Right atrium auricular region (tissue), 2 donors: ENCODE measurements at places on chromosomes 4 and X. TPM values are rescaled to one million over a fixed set of nuclear protein-coding genes. Genes with fewer than 3 reads are reported as not detected.

GRCh38 chrX:41332005-41332404 is 2.0 kb upstream of the DDX3X start:
- DNase-seq, result no peak

- DNase-seq, result no peak
Observed at GRCh38 chr4:81826335-81826734, 354.6 kb upstream of the RASGEF1B start.

DNA sequence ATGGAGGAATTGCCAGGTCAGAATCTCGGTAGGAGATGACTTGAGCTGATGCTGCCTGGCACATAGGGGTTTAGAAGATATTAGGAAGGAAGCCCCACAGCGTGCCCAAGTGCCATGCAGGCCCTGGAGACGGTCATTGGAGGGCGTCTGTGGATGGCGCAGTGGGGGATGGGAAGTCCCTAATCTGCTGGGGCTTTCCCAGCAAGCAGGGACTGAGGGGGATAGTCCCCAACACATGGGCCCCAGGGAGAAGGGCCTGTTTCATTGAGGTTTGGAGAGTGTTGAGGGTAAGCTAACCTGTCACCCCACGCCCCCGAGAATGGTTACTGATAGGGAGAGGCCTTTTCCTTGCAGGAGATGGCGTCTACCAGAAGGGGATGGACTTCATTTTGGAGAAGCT is 7.8 kb downstream of the TAFAZZIN start:
- no peak for DNase-seq

GRCh38 chr4:1002631-1003251 is 8.7 kb upstream of the FGFRL1 start:
- no peak for DNase-seq

DNA sequence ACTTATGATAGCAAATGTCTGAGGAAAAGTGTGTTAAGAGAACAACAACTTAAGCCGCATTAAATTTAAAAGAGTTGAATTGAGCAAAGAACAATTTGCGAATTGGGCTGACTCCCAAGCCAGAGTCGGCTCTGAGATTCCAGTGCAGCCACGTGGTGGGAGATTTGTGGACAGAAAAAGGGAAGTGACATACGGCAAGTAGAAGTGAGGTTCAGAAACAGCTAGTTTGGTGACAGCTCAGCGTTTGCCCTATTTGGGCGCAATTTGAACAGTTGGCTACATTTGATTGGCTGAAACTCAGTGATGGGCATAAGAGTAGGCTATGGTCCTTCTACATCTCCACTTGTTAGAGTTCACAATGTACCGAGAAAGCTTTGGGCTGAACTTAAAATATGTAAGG is 124.0 kb downstream of the PRKX start:
- no peak for DNase-seq

DNA sequence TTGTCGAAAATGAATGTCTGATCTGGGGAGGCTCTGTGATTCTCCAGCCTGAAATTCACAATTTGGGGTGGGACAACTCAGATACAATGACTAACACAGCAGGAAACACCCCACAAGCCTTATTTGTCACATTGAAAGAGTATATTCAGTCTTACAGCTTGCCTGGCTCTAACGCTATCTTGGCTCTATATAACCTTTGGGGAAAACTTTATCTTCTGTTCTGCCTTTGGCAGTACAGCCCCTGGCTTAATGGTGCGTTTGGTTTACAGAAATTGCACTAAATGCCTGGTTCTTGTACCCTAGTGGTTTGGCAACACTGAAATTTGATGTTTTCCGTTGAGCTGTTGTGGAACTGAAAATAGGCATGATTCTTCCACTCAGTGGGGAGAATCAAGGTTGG is 178.1 kb upstream of the VEGFC start:
- no peak for DNase-seq

DNA sequence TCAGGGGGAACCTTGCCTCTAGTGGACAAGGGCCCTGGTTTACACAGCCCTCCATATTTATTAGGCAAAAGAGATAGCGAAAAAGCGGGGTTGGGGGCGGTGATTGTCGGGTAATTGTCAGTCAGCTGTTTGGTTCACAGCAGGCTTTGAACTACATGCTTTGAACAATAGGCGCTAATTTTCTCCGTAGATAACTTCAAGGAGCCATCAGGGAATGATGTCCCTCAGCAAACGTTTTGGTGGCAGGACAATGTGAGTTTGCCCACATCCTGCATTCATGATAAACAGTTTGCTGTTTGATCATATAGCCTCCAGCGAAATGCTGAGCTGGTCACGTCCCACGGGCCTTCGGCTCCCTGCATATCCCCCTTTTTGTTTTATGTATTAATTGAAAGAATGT is 65.2 kb downstream of the KANTR start:
- no peak for DNase-seq

The EREG gene
- 3.1 TPM for total RNA-seq

The WDR17 gene
- 1.2 TPM for total RNA-seq

The CXorf49 gene
- total RNA-seq, result not detected
